OCI-M1 (cell line): ENCODE measurements at places on chromosomes 1 and 21.

- no peak for DNase-seq
Measured at GRCh38 chr1:39822146-39822545, 33.5 kb upstream of the BMP8B start.

DNA sequence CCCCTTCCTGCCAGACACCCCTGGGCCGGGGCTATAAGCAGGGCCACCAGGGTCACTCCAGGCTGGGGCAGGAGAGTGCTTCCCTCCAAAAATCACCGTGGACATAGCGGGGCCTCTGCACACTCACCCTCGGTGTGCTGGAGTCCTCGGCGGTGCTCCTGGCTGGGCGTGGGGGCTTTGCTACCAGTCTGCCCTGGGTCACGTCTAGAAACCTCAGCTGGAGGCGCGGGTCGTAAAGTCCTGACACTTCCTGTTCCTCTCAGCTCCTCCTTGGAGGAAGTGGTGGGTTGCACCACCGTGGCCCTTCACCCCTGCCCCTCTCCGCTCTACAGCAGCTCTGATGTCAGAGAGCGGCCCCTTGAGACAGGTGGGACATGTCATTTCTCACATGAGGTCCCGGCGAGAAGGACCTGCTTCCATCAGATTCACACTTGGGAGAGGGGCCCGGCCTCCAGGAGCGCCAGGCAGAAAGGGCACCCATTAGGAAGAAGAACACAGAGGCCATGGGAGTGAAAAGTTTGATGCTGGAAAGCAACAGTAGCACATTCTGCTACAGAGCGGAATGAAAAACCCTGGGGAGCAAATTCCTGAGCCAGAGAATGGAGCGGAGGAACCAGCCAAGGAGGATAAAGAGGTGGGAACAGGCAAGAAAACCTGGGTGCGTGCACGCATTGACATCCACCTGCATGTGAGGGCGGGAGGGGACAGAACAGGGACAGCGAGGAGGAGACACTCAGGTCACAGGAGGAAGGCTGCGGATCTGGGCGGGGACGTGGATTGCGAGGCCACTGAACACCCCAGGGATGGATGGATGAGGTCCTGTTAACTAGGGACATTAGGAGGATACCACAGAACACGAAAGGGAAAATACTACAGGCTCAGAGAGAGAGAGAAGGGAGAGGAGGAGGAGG lies at the start of gene ITGB2:
ITGB2 (minus strand) TSS at position 206 of the 911 bp plus-strand sequence. CDS start 10,117 bp downstream, outside the sequence.
- DNase-seq, result no peak

GRCh38 chr21:43921979-43922945 lies 57.2 kb downstream of the AGPAT3 start:
- peak; percentile 81 for DNase-seq

GRCh38 chr1:209382231-209383100 lies 201.0 kb upstream of the CAMK1G start:
- DNase-seq, result peak; percentile 16

DNA sequence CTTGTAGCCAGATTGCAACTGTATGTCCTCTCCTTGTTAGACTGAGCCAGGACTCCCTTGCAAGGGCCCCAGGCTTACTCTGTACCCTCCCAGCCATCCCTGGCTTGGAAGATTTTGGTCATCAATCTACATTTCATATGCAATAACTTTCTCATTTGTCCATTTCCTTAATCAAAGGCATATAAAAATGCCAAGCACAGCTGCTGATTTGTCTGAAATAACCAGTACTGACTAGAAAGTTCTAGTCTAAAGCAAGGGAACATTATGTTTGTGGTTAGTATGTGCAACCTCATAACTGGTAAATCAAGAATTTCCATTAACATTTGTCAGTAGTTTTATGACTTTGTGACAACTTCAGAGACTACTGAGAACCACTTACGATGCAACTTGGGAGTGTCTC lies 370.2 kb downstream of the ST6GALNAC3 start:
- DNase-seq, result no peak

DNA sequence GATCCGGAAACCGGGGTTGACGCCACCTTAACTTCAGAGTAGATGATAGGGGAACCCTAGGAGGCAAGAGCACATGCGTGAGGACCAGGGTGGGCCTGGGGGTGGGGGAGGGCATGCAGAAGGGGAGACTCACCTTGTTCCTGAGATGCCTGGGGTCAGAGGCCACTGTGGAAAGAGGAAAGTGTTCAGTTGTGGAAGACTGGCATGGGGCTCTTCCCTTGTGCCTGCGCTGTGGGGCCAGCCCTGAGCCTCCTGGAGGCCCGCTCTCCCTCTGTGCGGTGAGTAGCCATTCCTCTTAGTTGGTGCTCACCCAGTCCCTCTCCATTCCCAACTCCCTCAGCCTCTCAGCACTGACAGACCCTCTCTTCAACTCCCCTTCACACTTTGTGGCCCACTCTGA lies 36.6 kb downstream of the FCRL5 start:
- no peak for DNase-seq

DNA sequence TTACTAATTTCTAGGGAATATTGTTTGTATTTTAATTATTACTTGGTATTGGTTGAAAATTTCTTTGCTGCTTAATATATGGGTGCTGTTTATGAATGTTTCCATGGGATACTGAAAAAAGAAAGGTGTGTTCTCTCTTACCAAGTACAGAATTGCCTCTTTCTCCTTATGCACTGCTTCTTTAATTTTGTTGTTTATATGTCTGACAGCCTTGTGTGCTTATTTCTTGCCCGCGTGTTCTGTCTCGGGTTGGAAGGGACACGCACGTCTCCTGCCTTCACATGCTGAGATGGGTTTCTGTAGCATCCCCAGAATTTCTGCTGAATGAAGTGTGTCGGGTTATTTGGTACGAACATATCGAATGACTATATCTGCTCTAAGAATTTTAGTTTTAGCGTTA lies 51.1 kb downstream of the AGPAT3 start:
- peak; percentile 66 for DNase-seq
